ENCODE measurements at places on chromosomes 2 and 18.
A peak's percentile ranks its signal among the peaks of the same experiment; 100 is the strongest.

DNA sequence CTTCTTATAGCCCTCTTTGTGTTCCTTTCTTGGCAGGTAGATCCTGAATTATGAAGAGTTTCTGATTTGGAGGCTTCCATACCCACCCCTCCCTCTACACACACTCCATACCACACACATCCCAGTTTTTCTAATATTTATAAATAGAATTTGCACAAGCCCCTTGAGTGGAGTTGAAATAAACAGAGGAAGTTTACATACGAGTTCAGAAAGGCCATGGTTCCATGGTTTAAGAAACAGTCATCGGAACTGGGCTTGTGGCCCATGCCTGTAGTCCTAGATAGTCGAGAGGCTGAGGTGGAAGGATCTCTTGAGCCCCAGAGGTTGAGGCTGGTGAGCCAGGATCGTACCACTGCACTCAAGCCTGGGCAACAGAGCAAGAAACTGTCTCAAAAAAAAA, 62.7 kb upstream of the TANC1 start:
- DNase-seq = no peak

GRCh38 chr2:26733413-26733812, 30.7 kb upstream of the SLC35F6 start:
- DNase-seq = no peak

- DNase-seq = no peak
Observed at GRCh38 chr18:72378016-72378415, 166.1 kb downstream of the CBLN2 start.

DNA sequence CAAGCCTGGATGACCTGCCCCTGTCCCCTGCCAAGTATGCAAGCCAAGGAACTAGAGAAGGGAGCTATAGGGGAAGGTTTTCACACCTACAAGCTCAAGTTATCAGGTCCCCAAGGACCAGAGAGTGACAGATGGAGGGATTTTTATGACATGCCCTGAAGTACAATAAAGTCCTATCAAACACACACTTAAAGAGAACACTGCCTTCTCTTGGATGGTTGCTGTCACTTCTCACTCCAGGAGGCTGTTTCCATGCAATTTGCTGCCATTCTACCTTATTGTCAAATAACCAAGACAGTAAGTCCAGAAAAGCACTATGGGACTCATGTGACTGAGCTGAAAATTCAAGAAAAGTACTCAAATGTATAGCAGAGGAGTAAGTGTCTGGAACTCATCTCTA, 76.6 kb upstream of the DDX18 start:
- no peak for DNase-seq

DNA sequence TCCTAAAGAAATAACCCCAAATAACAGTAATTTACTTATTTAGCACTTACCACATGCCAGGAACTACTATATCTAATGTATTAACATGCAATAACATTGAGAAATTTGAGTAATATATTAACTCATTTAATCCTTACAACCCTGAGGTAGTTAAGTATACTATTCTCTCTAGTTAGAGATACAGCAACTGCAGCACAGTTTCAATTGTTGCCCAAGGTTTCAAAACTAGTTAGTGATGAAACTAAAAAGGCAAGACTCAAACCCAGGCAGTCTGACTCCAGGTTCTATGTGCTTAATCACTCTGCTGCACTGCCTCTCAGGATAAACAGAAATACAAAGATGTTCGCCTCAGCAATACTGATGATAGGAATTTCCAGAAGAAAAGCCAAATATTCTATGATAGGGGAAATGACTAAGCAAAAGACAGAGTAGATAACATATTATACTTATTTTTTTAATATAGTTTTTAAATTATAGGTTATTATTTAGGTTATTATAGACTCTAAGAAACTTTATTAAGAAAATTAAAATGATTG, 88.0 kb downstream of the SS18 start:
- no peak for DNase-seq

DNA sequence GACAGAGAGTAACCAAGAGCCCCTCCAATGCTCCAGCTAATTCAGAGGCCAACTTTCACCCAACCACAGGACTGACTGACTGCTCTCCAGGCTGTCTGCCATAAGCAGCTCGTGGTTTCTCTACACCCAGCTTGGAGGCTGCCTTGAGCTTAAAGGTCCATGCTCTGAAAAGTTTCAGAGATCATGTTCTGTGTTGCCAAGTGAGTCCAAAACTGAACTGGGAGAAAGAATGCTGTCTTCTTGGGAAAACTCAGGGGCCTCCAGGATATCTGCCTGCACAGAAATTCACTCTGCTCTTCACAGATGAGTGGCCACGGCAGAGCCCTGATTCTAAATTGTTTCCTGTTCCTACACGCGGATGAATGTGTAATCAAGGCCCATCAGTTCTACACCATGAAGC, 51.1 kb downstream of the LPIN2 start:
- DNase-seq = no peak

DNA sequence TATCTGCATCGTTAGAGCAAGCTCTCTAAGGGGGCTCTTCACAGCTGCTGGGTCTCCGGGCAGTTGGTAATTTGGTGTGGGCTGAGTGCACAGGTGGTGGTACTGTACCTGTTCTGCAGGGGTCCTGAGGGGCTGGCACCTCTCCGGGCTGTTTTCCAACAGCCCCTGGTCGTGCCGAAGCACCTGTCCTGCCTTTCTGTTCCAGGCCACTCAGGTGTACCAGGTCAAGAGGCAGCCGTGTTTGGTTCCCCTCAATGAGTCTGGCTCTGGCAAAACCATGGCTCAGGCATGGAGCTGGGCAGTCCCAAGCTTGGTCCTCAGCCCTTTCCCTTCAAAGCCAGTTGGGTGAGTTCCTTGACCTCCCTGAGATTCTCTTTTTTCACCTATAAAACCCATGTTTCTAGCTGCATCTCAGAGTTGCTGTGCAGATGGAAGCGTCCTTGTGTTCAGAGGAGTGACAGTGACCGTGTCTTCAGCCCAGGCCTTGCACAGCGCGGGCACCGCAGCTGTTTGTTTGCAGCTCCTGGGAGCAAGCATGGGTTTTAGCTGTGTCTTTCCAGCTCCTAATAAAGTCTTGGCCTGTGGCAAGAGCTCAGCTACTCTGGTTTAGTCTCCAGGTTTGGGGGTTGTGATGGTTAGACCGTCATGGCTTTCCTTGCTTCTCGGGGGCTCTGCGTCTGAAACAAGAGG, 110.9 kb downstream of the GLI2 start:
- DNase-seq = no peak

GRCh38 chr2:104179644-104180043, 674.3 kb upstream of the POU3F3 start:
- no peak for DNase-seq

DNA sequence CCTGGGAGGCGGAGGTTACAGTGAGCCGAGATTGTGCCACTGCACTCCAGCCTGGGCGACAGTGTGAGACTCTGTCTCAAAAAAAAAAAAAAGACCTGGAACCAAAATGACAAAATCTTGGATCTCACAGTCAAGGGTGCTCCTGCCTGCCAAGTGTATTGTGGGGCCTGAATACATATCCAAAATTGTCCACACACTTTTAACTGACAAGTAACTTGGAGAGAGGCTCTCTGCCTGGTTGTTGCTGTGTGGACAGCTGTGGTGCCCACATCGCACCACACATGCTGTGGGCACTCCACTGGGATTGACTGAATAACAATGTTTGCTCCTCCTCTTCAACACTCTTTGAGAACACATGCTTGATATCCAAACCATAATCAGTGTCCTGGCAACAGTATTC, 117.6 kb upstream of the REV1 start:
- no peak for DNase-seq

GRCh38 chr2:52128081-52128480, 1096.1 kb upstream of the NRXN1 start:
- no peak for DNase-seq

- DNase-seq = no peak
Observed at GRCh38 chr2:188720811-188721605, 253.2 kb upstream of the COL3A1 start.

DNA sequence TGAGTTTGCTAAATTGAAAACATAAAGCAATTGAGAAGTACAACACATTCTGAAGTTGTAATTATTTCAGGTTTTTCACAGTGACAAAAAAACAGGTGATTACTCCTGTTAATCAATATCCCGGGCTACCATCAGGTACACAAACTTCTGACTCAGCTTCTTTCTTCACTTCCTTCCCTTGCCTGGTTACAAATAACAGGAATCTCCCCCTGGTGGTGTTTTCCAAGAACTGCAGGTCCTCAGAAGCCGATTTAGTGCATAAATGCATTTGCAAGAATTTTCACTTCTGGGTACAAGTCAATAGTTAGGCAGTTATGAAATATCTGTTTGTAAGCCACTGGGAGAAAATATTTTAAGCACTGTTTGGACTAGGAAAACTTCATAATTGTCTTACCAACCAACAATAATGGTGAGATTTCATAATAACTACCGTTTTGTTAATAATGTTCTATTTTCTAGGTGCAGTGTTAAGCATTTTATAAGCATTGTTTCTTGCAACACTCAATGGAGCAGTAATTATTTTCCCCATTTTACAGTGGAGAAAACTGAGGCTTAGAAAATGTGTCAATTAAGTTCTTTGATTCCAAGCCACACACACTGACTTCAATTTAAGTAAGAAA, 12.4 kb upstream of the GMCL1 start:
- no peak for DNase-seq

GRCh38 chr18:6069539-6069938, 174.2 kb upstream of the TMEM200C start:
- DNase-seq = no peak

DNA sequence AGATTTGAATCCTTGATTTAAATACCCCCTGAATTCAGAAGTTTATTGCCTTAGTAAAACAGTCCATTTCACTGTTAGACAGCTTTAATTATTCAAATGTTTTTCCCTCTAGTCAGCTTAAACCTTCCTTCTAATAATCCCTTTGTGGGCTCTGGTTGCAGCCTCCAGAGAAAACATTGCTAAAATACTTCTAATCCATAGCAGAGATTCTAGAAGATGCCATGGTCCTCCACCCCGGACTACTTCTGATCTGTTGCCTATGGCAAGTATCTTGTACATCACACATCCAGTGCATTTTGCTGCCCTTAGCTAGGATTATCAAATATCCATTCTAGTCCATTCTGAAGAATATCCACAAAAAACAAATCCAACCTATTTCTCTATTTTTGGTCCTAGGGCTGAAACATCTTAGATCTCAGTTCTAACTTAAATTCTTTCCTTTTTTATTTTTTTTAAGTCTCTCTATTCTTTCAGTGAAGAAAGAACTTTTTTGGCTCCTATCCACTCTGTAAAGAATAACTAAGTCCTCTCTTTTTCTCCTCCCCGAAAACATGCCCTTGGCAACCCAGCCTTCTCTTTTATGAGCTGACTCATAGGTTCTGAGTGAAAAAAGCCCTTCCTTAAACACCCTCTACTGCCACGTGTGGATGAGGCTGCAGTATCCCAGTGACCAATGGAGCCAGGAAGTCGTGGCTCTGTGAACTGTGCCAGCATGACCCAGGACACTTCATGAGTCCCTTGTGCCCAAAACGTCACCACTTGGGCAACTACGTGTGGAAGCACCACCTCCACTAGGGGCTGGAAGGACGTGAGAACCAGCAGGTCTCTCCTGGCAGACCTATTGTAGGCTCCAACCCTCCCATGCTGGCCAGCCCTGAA, 349.8 kb downstream of the TNS1 start:
- peak; percentile 71 for DNase-seq

GRCh38 chr2:159987181-159987580, 75.2 kb downstream of the PLA2R1 start:
- no peak for DNase-seq

- no peak for DNase-seq
Observed at GRCh38 chr2:215540658-215541057, 104.8 kb upstream of the FN1 start.

GRCh38 chr2:229346816-229347540, 75.9 kb upstream of the PID1 start:
- no peak for DNase-seq

DNA sequence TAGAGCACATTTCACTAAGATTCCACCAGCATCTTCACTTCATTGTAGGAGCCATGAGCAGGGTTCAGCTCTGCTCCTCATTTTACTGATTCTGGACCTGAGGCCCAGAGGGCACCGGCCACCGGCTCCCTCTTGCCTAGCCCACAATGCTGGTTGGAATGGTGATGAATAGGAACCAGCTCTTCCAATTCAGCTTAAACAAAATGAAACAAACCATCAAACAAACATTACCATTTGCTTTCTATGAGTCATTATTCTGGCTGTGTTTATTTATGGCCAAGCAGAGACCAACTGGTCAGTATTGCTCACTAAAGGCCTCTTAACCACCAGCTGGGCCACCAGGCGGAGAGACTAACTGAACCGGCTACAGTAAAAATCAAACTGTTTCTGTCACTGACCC, 176.7 kb downstream of the MTX2 start:
- DNase-seq = no peak

GRCh38 chr2:101779656-101780055, 82.1 kb downstream of the MAP4K4 start:
- DNase-seq = no peak

GRCh38 chr2:222609381-222609780, 46.5 kb downstream of the FARSB start:
- no peak for DNase-seq

DNA sequence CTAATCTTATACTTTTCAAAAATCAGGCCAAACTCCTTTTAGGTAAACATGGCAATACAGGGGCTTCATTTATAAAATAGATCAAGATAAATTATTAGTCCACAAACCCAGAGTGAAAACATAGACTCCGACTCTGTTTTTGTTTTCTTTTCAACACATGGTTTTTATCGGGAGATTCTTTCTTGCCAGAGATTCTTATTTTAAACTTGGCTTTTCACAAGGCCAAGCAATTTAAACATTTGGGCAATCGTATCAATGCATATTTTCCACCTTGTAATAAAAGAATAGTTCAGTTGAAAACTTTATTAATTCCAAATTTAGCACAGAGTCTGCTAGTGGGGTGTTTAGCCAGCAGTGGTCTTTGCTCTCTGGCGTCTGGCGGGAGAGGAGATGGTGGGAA, 71.9 kb downstream of the SOX11 start:
- DNase-seq = no peak

- no peak for DNase-seq
Observed at GRCh38 chr2:106596844-106597243, 109.7 kb downstream of the CD8B2 start.

GRCh38 chr18:48988508-48989303, 37.9 kb upstream of the SMAD7 start:
- DNase-seq = no peak

DNA sequence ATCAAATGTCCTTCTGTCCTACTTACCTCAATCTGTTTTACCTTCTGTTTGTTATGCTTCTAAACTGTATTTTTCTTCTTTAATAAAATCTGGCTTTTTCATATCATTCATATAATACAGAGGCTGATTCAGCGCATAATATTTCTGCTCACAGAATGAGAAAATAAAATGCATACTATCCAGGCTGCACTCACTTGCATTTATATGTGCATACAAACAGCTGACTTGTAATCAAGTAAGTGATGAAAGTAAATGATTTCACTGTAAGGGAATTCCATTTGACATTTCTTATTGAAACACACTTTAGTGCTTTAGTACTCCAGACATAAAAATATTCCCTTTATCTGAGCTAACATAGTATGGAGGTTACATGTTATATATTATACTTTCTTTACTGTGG, 75.3 kb upstream of the PROKR1 start:
- no peak for DNase-seq

All from GOT3 (cell line).